MG63 (cell line): ENCODE measurements at places on chromosomes 7 and 10. TPM values are rescaled to one million over a fixed set of nuclear protein-coding genes. Genes with fewer than 3 reads are reported as not detected.
A peak's percentile ranks its signal among the peaks of the same experiment; 100 is the strongest.

GRCh38 chr10:77168161-77168560 is 469.4 kb downstream of the KCNMA1 start:
- DNase-seq = no peak

DNA sequence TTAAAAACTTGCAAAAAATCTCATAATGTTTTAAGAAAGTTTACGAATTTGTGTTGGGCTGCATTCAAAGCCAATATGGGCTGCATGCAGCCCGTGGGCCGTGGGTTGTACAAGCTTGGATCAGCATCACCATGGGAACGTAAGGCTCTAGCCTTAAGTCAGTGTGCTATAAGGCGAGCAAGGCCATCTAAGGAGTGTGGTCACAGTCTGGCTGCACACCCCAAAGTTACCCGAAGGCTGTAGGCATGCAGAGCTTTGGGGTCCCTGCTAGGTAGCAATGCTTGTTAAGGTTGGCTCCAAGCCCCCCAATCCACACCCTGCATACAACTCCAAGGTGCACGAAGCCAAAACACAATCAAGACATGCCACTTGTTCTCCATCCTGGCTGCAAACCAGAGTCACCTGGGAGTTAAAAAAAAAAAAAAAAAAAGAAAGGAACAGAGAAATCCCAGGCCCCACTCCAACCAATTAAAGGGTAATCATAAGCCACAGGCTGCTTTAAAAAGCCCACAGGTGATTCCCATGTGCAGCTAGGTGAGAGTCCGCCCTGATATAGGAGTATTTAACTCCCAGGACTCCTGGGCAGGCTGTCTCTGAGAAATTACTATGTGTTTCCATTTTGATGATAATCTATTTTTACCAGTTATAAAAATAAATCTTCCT is 8.5 kb upstream of the PNLIPRP2 start:
- no peak for DNase-seq

DNA sequence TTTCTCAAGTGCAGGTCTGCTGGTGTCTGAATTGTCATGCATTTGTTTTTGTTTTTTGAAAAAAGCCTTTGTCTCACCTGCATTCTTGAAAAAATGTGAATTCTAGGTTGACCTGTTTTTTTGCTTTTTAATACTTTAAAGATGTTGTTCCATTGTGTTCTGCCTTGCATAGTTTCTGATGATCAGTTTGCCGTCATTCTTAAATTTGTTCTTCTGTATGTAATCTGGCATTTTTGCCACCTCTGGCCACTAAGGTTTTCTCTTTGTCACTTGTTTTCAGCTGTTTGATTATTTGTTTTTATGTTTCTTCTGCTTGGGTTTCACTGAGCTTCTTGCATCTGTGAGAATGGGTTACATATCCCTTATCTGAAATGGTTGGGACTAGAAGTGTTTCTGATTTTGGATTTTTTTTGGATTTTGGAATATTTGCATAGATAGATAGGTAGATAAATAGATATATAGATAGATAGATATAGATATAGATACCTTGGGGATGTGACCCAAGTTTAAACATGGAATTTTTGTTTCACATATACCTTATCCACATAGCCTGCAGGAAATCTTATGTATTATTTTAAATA is 16.5 kb downstream of the MGMT start:
- no peak for DNase-seq

- DNase-seq = no peak
Observed at GRCh38 chr10:60340973-60341372, 48.7 kb downstream of the ANK3 start.

GRCh38 chr7:5671046-5671445 is 110.4 kb downstream of the RNF216 start:
- no peak for DNase-seq

- DNase-seq = no peak
Observed at GRCh38 chr7:35993113-35993512, 159.9 kb upstream of the EEPD1 start.

DNA sequence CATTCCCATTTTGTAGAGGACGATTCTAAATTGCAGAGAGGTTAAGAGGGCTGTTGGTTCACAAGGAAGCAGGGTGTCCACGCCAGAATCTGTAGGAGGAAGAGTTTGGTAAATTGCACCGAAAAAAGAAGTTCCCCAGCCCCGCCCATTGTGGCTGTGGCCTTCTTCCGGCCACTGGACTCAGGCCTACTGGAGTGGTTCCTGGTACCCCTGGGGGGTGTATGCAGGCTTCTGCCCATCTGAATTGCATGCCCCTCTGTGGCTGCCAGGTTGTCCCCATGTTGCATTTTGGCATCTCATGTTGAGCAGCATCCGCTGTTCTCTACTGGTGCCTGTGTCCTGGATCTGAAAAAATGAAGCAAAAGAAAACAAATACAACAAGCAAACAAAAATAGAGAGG is 234.2 kb downstream of the WDR11 start:
- no peak for DNase-seq

DNA sequence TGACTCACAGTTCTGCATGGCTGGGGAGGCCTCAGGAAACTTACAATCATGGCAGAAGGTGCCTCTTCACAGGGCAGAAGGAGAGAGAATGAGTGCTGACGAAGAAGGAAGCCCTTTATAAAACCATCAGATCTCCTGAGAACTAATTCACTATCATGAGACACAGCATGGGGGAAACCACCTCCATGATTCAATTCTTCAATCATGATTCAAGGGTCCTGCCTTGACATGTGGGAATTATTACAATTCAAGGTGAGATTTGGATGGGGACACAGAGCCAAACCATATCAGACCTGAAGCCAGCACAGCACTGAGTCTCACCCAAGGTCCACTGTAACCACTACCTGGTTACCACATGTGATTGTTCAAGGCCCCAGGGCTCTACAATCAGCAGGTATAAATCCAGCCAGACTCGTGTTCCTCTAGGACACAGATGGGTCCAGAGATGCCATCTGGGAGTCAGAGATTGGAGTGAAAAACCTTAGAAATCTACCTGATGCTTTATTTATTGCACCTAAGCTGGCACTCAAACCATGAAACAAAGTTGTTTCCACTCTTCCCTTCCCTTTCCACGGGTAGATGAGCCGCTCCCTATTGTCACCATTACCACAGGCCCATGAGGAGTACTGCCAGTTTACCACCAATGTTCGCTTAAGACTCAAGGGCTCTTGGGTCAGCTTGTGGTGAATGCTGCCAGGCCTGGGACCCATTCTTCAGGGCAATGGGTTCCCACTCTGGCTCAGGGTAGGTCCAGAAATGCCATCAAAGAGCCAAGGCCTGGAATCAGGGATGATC is 1061.5 kb downstream of the LRMDA start:
- no peak for DNase-seq

GRCh38 chr7:33882040-33882837 is 23.1 kb upstream of the BMPER start:
- DNase-seq = no peak

GRCh38 chr10:102220612-102221011 is 5.5 kb upstream of the ELOVL3 start:
- no peak for DNase-seq

DNA sequence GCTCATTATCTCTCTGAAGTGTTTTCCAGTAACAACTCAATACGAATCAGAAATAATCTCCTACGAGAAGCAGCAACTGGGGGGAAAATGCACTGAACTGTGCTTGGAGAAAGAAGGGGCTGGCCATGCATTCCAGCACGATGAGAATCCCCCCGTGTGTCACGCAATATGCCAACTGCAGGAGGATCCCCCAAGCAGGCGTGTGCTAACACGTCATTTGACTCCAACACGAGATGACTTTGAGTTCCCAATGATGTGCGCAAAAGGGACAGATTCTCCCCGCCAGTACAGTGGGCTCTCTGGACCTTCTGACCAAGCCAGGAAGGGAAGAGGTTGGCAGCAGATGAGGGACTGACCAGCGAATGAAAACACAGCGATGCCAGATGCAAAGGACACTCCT is 105.5 kb downstream of the KCNMA1 start:
- peak; percentile 91 for DNase-seq

- no peak for DNase-seq
Observed at GRCh38 chr10:17387861-17388503, 66.4 kb downstream of the ST8SIA6 start.

DNA sequence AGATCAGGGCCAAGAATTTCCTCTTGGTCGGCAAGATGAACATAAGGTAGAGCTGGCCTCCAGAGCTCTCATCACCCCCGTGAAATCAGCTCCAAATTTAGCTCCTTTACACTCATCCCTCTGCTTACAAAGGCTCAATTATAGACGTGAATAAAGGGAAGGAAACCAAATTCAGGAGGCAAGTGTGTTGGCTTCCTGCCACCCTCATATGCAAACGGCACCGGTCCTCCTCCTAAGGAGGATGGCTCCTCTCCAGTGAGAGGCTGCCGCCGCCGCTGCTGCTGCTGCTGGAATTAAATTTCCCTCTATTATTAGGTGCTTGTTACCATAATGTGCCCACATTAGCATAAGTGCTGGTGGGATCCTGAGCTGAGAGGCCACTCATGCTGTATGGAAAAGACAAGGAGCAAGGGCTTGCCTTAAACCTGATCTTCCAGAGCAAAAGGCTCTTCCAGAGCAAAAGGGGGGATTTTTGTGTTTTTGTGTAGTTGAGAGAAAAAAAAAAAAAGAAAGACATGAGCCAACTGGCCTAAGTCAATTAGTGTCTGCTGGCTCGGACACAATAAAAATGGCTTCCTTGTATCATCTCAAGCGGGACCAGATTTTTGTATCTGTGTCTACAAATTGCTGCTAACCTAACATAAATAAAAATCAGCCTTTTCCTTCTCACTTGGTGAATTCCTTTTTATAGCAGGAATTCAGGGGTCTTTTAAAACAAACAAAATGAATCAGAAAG is 68.4 kb downstream of the CDHR3 start:
- DNase-seq = no peak

GRCh38 chr7:86963599-86964230 is 95.7 kb downstream of the ELAPOR2 start:
- no peak for DNase-seq

DNA sequence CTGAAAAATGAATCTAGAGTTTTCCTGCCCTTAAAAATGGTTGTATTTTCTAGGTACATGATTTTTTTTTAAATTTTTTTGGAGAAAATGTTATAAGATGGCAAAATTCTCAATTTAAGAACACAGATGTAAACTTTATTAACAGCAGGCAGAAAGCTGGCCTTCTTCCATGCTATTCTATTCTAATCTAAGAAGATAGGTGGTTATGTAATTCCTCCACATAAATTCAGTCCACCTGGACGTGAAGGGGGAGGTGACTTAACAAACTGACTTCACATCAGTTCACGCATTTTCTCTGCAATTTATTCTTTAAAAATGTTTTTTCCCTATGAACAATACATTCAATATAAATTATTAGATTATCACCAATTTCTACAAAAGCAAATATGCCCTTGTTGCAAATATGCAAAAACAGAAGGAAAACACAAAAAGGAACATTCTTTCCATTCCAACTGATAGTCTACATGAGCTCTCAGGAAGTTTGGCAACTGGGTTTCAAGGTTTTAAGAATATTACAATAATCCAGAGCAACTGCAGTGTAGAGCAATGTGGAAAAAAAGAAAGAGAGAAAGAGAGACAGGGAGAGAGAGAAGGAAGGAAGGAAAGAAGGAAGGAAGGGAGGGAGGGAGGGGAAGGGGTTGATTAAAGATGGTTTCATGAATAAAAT is 76.8 kb downstream of the HIBADH start:
- DNase-seq = no peak

DNA sequence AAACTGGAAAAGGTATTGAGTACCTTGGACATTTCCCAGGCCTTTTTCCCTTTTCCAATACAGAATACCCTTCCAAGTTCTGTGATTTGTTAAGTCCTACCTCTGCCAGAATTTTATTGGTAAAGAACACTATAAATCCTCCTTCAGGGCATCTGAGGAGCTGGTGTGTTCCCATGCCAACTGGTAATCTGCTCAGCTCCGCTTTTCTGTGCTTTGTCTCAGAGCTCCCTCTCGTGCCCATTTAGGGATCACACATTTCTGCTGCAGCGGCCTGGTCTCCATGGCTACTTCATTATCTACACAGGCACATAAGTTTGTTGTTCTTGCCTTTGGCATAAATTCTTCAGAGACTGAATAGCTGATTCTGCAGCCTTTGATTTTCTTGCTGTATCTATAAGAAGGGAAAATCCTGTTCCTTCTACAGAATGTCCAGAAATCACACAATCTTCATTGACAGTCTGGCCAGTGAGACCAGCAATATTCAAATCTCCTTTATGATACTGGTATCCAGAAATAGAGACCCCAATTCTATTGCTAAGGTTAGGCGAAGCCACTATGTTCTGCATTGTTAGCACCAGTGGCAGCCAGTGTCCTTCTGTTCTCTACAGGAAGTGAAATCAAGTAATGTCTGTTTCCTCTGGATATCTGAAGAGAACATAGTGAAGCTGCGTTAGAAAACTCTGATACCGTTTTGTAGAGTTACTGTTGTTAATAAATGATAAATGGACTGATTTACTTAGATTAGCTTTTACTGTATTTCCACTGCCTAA is 51.9 kb downstream of the DENND11 start:
- peak; percentile 52 for DNase-seq

- no peak for DNase-seq
Observed at GRCh38 chr7:136050462-136050847, 73.3 kb upstream of the MTPN start.

DNA sequence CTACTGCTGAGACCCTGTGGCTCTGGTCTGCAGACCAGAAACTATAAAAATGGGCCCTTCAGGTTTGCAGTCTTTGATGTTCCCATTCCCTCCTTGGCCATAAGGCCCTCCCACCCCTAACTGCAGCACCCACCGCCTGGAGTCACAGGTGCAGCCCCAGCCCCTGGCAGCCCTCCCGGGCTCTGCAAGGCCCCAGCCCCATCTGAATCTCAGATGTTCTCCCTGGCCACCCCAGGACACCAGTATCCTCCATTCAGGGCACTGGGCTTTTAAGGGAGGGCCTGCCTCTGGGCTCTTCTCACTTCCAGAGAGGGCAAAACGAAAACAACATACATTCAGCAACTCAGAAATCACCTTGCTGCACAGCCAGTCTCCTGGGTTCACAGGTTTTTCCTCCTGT is 107.7 kb upstream of the RET start:
- DNase-seq = no peak

DNA sequence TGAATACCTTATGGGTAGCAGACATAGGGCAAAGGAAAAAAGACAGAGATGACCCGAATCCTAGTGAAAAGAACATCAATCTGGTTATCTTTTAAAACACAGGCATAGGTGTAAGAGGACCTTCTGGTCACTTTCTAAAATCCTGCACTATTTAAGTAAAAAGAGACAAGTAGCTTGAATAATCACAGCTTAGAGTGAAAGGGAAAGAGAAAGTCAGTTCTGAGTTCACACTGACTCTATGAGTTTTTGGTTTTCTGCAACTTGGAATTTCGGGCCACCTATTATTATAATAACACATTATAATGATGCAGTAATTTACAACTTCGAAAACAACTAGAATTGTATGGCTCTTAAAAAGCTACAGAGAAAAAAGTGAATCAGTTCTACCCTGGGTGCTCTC is 247.8 kb downstream of the DOCK4 start:
- DNase-seq = no peak

- no peak for DNase-seq
Observed at GRCh38 chr7:2499719-2500430, 19.7 kb upstream of the LFNG start.

The HOXA2 gene
- total RNA-seq = 0.35 TPM in 1 of 2 replicates, not detected in the other

The COBL gene
- total RNA-seq = 0.03 TPM in 1 of 2 replicates, not detected in the other

The SPRN gene
- not detected in 2 replicates for total RNA-seq

The PRR15 gene
- total RNA-seq = not detected in 2 replicates

The UCN3 gene
- not detected in 2 replicates for total RNA-seq

The SLC18A3 gene
- total RNA-seq = not detected in 2 replicates

The GRM3 gene
- not detected in 2 replicates for total RNA-seq

The ZNF680 gene
- 5.5 and 15.7 TPM in 2 replicates for total RNA-seq

The HERPUD2 gene
- total RNA-seq = 12.0 and 16.2 TPM in 2 replicates

The ANKRD61 gene
- total RNA-seq = not detected in 2 replicates

The GDF2 gene
- not detected in 2 replicates for total RNA-seq

The CALML3 gene
- total RNA-seq = not detected in 2 replicates

The PON1 gene
- total RNA-seq = not detected in 2 replicates
